ENCODE measurements at places on chromosomes 13 and 19.
A peak's percentile ranks its signal among the peaks of the same experiment; 100 is the strongest.

GRCh38 chr19:56066152-56067023, 54.7 kb downstream of the ZNF787 start:
- DNase-seq, result peak; percentile 65

DNA sequence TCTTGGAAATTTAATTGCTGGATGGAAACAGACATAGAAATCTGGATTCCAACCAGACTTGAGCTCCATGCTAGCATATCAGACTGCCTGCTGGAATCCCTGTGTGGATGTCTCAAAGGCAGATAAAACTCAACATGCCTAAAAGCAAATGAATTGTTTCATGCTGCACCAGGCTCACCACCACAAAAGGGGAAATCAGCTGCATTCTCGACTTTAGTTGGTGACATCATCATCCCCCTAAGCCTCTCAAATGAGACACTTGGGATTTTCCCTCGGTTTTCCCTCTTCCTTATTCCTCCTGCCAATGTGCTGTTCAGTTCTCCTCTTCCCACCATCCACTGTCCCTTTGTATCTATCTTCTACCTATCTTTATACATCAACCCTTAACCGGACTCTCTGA, 134.3 kb downstream of the ZDHHC20 start:
- no peak for DNase-seq

DNA sequence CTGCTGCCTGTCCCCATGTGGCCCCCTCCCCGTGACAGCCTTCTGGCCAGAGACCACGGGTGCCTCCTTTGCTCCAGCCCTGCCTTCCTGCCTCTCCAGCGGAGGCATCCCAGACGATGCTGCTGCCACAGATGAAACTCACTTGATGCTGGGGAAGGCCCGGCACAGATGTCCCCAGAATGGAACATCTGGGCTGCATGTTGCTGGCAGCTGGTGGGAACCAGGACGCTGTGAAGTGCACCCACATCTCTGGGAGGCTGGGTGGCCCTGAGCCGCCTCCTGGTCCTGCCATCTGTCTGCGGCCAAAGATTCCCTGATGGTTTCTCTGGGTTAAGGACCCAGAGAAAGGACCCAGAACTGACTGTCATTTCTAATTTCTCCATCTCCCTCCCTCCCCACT, 51.9 kb upstream of the PTPRS start:
- no peak for DNase-seq

DNA sequence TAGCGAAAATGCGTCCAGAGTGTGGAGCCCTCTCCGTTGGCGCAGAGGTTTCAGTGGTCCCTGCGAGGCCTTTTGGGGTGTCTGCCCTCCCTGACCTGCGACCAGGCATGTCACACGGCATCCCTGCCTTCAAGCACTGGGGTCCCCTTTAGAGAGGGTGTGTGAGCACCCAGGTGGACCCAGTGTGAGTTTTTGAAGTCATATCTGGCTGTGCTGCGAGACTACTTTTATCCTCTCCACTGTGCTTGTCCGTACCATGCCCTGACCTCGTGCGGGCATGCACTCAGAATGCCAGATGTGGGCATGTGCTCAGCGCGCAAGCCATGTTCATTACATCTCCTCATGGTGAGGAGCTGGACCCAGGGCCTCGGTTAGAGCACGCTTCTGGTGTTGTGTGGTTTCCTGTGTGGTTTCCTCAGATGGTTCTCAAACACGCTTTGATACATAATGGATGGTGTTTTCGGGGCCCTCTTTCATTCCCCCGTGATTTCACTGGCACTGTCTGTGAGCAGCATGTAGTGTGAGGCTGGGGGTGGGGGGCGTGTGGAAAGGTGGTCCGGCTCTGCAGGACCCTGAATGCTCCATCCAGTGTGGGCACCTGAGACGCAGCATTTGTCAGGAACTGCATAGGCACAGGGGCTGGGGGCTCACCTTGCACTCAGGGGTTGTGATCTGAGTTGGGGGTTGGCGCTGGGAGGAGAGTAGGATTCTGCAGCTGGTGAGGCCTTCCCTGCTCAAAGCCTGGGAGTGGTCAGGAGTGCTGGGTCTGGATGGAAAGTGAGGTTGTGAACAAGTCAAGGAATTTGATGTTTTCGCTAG, 2.3 kb downstream of the TFDP1 start:
- no peak for DNase-seq

DNA sequence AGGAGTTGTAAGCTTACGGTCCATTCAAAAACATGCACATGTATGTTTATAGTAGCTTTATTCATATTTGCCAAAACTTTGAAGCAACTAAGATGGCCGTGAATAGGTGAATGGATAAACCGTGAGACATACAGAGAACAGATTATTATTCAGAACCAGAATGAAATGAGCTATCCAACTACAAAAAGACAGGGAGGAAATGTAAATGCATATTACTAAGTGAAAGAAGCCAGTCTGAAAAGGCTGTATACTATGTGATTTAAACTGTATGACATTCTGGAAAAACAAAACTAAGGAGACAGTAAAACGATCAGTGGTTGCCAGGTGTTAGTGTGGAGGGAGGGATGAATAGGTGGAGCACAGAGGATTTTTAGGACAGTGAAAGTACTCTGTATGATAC, 19.9 kb downstream of the NDFIP2 start:
- DNase-seq, result no peak

DNA sequence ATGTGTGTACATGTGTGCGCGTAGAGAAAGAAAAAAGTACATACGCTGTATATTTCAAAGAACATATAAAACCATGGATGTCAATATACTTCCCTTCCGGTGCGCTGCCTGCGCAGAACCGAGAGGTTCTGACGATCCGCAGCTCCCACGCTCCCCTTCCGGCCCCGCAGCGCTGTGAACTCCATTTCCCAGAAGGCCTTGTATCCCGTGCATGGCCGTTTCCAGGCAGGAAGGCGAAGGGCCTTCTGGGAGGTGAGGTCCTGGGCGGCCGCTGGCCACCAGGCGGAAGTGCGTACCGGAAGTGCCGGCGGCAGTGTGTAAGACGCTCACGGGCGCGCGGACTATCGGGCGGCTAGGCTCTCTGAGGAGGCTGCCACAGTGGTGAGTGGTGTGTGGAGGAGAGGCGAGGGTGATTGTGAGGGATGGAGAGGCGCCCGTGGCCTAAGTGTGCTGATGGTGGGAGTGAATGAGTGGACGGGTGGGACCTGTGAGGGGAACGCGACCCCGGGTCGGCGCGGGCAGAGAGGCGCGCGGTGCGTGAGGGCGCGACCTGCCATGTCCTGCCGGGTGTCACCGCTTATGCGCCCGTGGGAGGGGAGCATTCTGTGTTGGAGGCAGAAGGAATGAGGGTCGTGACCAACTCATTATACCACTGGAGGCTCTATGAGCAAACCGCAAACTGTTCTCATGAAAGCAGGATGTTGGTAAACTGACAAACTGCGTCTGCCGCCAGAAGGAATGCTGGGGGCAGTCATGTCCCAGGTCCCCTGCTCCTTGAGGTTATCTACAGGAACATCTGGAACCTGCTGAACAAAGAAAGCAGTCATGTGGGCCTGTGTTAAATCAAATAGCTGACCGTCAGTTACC, at the start of gene ERVK3-1:
TSS of gene ERVK3-1 (plus strand) at position 313 of the 867 bp plus-strand sequence. CDS start 6,792 bp downstream, outside the sequence.
- DNase-seq, result peak; percentile 92

DNA sequence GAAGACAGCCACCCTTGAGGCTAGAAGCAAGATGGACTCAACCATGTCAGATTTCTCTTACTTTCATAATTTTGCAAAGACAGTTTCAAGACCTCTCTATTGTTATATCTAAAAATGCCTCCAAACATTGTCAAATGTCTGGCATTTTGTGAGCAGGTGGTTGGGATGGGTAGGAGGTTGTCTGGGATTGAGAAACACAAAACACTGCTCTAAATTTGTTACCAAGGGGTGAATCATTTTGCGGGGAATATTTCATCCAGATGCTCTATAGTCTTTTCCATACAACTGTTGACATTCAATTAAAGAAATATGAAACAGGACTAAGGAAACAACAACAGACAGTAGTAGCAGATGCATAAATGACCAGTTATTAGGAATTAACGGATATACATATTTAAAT, 208.2 kb downstream of the ITGBL1 start:
- DNase-seq, result no peak

DNA sequence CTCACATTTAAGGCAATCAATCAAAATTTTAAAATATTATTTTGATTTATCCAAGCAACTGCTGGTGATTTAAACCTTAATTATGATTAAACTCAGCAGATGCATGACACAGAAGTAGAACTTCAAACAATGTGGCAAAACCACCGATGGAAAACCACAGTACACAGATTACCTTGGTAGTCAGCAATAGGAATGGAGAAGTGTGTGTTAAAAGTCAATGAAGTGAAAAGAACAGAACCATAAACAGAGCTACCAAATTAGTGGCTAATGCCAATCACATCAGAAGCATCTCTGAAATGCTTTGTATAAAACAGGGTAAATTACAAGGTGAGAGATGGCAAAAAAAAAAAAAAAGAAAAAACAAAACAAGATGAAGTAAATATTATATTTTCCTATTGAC, 31.2 kb downstream of the KATNAL1 start:
- no peak for DNase-seq

DNA sequence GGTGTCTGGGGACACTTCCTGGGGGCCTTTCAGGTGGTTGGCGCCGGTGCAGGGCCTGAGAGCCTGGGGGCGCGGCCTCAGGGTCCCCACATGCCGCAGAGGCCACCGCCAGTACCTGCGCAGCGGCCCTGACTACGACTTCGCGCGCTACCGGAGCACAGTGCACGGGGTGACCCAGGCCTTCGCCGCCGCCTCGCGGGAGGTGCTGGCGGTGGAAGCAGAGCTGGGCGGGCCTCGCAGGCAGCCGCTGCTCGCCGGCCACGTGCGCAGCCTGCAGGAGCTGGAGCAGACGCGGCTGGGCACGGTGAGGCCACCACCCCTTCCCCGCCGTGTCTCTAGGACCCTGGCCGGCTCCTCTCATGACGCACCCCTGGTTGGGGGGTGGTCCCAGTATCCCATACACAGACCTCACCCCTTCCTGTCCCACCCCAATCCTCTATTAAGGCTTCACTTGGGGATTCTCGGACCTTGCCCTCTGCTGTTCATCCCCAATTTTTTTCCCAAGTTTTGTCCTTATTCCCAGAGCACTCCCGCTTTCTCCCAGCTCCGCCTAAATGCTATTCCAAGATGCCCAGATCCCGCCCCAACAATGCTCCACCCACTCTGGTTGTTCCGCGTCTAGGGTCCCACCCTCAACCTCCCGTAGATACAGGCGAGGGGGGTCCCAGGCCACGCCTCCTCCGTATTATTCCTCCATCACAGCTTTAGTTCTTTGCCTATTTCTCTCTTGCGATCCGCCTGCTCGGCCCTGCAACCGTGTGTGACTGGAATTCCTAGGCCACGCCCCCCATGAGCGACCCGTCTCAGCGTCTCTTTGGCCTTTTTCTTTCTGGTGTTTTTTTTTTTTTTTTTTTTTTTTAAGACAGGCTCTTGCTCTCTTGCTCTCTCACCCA, 1.0 kb downstream of the REX1BD start:
- peak; percentile 81 for DNase-seq

DNA sequence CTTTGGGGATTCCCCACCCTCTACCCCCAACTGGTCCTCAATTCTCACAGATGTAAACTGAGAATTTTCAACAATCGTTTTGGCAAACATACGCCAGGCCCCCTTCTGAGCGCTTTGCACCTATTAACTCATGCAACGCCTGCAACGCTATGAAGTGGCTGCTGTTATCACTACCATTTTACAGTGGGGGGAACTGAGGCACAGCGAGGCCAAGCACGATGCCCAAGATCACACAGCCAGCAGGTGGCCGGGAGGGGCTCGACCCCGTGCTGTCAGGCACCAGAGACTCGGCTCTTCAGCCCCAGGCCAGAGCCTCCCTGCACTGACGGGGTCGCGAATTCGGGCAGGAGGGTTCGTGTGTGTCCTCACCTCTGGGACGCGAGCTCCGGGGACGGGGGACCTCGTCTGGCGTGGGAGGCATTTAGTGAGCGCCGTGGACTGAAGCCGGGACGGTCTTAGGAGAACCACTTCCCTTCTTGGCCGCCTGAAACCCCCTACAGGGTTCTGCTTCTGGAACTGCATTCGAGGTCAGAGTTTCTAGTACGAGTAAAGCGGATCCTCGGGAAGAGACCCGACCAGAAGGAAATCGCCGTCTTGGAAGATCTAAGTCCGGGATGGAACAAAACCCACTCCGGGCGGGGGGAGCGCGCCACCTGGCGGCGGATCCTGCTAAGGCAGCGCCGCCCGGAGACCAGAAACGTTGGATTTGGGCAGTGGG, 21.0 kb downstream of the ZNF114 start:
- DNase-seq, result peak; percentile 68

- no peak for DNase-seq
Observed at GRCh38 chr13:30851697-30852096, 54.4 kb upstream of the MEDAG start.

DNA sequence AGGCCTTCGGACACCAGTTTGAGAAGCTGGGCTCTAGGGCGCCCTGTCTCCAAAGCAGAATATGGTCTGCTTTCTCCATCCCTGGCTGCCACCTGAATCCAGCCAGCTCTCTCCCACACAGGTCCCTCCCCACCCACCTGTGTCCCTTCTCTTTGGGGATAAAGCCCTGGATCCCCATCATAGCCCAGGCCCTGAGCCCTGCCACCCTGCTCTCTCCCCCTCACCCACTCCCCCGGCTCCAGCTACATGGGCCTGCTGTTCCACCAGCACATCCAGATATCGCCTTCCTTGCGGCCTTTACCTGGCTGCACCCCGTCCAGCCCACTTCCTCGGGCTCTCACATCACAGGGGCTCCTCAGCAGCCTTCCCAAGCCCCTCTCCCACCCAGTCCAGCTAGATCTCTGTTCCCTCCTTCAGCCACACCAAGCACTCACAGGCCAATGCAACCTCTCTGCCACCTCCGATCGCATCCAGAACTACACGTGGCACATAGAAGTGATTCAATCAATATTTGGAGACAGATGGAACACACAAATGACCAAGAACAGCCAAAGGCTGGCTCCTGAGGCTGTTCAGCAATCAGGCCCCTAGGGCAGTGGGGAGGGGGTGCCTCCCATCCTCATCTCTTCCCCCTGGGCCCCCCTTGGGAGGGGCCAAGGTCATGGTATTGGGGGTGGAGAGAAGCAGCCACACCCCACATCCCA, 7.6 kb downstream of the AKT2 start:
- DNase-seq, result no peak

DNA sequence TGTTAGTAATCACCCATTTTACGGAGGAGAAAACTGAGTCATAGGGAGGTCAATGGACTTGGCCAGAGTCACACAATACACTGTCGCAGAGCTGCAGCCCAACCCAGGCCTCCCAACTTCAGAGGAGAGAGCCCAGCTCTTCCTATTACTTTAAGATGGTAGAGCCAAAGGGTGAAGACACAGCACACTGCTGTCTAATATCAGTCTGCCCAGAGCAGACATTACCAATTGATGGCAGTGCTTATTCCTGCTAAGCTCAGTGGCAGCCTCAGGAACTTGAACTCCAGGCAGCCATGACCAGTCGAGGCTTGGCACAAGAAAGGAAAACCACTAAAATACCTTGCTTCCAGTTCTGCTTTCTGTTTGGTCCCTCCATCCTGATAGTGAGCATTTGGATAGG, 18.4 kb downstream of the TMEM150B start:
- DNase-seq, result no peak

DNA sequence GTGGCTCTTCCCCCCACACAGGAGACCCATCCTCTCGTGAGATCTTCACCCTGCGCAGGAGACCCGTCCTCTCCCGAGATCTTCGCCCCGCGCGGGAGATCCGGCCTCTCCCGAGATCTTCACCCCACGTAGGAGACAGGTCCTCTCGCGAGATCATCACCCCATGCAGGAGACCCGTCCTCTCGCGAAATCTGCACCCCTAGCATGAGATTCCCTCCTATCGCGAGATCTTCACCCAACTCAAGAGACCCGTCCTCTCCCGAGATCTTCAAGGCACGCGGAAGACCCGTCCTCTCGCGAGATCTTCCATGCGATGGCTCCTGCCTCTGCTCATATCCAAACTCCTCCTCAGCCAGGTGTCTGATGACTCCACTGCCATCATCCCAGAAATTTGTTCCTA, 24.3 kb downstream of the LAIR2 start:
- DNase-seq, result no peak

- DNase-seq, result peak; percentile 40
Observed at GRCh38 chr19:12984683-12985048, 10.6 kb upstream of the NFIX start.
